ENCODE measurements at places on chromosomes 5 and 9.

DNA sequence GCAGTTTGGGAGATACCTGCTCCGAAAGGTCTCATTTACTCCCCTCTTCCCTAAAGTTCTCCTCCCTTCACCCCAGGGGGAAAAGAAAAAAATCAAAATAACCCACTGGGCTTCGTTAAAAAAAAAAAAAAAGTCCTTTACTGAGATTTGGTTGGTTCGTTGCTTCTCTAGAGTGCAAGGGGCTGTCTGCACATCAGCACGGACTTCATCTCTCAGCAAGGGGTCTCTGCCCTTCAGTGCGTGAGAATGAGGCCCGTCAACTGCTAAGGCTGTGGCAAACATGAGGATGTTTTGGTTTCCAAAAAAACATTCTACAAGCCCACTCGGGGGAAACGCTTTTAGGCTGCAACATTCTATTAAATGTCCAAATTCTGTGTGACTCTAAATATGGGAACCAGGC lies 10.0 kb downstream of the BARHL1 start:
- DNase-seq: no peak

DNA sequence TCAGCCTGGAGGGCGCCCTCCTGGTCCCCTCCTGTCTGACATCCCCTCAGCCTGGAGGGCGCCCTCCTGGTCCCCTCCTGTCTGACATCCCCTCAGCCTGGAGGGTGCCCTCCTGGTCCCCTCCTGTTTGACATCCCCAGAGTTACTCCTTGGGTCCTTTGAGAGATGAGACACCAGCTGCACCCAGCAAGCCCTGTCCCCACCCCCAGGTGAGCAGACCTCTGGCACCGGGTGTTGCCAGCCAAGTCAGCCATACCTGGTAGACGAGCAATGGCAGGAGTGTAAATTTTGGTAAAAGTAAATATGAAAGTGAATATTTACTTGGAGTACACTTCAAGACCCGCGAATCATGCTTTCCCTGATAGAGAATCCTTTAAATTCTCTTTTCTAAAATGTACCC lies 25.4 kb downstream of the EXOC3 start:
- DNase-seq: no peak

GRCh38 chr5:143536364-143536763 lies 132.9 kb upstream of the NR3C1 start:
- no peak for DNase-seq

DNA sequence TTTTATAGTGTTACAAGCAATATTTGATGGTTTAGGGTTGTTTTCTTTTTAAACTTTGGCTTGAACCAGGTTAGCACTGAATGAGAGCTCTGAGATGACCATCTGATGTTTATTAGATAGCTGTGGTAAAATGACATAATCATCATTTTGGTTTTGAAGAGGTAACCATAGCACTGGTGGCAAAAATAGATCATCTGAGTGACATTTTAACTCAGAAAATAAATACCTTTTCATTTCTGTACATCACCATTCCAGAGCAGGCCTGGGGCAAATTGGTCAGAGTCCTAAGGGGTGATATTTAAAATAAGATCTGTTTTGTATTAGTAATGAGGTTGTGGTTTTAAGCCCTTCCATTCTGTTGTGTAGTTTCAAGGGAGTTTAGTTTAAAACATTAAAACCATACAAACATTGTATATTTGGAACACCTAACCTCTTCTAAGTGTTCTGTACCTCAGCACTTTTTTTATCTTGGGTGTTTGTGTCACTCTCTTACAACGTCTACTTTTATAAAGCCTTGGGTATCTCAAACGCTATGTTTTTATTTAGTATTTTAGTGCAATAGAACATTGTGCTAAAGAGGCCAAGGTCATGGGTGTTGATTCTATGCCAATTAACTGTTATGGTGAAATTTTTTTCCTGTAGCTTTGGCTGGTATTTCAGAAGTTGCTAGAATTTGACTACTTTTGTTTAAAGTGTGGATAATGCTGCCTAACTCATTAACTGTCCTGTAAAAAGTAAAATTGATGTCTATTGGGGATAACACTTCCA lies 166.1 kb downstream of the CD180 start:
- DNase-seq: no peak

GRCh38 chr5:122836947-122837346 lies 8.5 kb upstream of the SNX24 start:
- DNase-seq: no peak

All from stimulated activated CD4-positive, alpha-beta T cell treated with anti-CD3 and anti-CD28 coated beads, Interleukin-2, amount 100 ng/mL, for 24 hours (primary cell).